ENCODE measurements at places on chromosomes 16 and 17.

GRCh38 chr16:56807011-56807675, 57.9 kb upstream of the SLC12A3 start:
- DNase-seq, result no peak

- no peak for DNase-seq
These were observed 29.0 kb downstream of the MARCHF10 start for GRCh38 chr17:62778990-62779681.

DNA sequence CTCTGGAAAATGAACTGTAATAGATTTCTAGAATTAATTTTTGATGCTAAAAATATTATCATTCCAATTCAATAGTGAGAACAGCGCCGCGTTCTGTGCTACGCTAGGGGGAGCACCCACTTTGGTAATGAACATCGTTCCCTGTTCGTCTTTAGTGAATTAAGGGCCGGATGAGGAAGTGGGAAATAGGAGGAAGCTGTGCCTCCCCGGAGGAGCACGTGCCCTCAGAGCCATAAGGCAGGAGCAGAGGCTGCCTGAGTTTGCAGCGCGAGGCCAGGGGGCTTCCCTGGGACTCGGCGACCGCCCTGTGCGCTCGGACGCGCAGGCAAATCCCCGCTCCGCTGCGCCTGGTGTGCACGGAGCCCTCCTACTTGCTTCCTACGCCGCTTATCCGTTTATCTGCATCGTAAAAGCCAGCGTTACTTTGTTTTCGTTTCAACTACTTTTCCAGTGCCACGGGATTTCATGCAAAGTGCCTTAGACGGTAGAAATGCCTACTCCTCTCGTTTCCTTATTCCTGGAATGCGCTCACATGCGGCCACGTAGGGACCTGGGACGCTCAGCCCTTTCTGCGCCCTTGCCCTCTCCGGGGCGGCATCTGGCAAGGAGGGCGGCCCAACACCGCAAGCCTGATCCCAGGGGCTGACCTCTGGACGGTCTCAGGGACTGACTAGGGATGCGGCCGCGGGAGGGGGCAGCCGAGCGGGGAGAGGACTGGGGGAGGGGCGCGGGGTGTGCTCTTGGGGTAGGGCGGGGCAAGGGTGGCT, 76.4 kb downstream of the KCNJ12 start:
- DNase-seq, result peak; percentile 35

DNA sequence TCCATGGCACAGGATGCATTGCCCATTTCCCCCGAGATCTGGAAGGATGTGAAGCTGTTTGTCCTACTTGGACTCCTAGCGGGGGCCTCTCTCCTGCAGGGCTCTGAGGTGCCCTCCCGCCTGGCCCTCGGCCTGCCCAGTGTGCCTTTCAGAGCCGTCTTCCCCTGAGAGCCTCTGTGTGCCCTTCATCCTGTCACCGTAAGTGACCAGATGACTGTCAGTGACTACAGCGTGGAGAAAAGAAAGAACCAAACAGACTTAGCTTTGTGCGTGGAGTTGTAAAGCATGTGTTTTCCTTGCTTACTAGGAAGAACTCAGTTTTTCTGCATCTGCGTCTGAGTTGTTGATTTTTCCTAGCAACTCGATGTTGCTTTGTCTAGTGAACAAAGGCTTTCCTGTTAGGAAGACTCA, 56.1 kb downstream of the BANP start:
- DNase-seq, result no peak

Measured in CD4-positive, alpha-beta T cell treated with Interleukin-21 for 1 hour (primary cell).